ENCODE measurements at places on chromosomes 2 and 18. TPM values are rescaled to one million over a fixed set of nuclear protein-coding genes. Genes with fewer than 3 reads are reported as not detected.

DNA sequence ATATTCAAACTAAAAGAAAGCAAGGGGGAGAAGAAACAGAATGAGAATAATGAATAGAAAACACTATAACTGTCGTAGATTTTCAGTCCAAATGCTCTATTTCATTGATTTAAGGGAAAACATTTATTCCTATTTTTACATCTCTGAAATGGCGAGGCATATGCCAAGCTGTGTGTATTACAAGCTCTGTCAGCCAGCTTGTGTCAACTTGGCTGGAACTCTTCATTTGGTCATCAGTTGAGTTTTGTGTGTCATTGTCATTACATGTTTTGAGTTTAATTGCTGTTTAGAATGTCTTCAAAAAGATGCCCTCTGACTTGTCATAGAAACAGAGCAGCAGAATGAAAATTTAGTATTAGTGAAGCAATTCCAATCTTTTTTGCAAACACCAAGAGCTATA lies 8.1 kb upstream of the IL37 start:
- no peak for DNase-seq

DNA sequence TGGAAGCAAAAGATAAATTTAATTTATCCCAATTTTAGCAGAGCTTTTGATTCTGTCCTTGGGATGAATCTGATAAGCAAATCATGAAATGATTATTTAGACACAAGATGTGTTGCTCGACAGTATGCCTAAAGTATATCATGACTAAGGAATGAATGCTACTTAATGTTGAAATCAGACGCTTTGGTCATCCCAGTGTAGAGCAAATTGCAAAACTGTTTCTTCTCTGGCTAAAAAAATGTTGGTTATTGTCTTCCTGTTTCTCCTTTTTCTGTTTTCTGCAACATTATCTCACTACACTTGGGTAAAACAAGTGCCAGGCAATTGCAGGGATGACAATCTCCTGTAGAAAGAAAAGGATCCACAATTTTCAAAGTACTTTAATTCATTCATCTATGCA lies 66.4 kb downstream of the BABAM2 start:
- no peak for DNase-seq

DNA sequence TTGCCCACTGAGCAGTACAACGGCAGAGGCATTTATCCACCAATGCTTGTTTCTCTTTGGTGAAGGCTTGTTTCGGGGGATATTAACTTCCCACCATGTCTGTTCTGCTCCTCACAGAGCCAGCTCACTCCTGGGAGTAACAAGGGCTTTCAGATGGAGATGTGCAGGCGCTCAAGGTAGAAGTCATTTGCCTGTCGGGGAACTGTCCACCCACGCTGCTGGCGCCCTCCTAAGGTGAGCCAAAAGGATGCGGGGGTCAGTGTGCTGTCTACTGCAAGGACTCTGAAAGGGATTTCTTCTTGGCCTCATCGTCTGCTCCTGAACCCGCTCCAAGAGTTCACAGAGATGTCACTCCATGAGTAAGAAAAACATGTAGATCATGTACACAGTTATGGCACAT lies 57.0 kb upstream of the CYRIA start:
- no peak for DNase-seq

The MC2R gene
- not detected for total RNA-seq

The TMEM37 gene
- 16.4 TPM for total RNA-seq
